ENCODE measurements at places on chromosomes 2 and 18. TPM values are rescaled to one million over a fixed set of nuclear protein-coding genes. Genes with fewer than 3 reads are reported as not detected.

- H3K4me1 ChIP-seq: no peaks in the 10 kb centered on the region
- no peak for DNase-seq
- no peak overlapping the region for H3K4me3 ChIP-seq
- no peaks in the 10 kb centered on the region for H3K36me3 ChIP-seq
- H3K27me3 ChIP-seq: no peaks in the 10 kb centered on the region
- H3K27ac ChIP-seq: no peak overlapping the region
Measured at GRCh38 chr2:147463881-147464520, 380.8 kb upstream of the ACVR2A start.

GRCh38 chr2:238136820-238137537, 1.5 kb upstream of the KLHL30 start:
- H3K4me3 ChIP-seq: peak overlapping the region; percentile 3
- H3K27me3 ChIP-seq: no peaks in the 10 kb centered on the region
- H3K36me3 ChIP-seq: no peaks in the 10 kb centered on the region

Gene IMMT
- 41.2 TPM for polyA plus RNA-seq

Gene CFAP65
- not detected for polyA plus RNA-seq

Gene SCN9A
- polyA plus RNA-seq: 0.26 TPM
